ENCODE measurements at places on chromosomes 11 and 22.

DNA sequence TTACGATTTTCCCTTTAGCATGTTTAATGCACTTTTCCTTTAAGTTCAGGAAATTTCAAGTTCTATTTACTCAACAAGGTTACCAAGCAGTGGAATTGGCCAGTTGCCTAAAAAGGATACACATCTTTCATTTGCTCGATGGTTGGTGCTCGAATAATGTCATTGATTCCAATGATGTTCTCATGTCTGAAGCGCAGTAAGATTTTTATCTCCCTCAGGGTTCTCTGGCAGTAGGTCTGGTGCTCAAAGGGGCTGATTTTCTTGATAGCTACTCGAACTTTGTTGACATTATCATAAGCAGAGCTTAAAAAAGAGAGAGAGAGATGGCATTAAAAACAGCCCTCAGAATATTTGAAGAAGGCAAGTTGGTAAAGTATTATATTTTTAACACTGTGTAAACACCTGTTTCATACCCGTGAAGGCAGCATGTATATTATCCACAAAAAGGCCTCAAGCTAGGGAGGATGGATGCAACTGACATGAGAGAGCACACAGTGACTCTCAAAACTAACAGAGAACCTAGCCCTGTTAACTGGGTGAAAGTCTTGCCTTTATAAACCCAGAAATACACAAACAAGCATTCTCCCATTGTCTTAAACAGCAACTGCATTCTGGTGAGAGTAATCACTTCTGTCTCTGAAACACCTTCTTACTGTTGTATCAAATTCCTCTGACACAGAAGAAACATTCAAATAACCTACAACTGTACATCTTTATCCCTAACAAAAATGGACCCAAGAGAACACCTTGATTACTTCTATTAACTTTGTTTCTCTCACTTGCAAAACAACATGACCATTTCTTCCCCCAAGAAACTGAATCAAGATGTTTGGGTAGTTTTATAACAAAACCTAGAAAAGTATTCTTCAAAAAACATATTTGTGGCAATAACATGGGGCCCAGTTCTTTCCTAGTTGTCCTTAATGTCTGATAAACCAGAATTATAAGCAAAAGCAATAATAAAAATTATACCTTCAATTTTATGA is 59.6 kb downstream of the MAPK1 start:
- DNase-seq, result no peak

DNA sequence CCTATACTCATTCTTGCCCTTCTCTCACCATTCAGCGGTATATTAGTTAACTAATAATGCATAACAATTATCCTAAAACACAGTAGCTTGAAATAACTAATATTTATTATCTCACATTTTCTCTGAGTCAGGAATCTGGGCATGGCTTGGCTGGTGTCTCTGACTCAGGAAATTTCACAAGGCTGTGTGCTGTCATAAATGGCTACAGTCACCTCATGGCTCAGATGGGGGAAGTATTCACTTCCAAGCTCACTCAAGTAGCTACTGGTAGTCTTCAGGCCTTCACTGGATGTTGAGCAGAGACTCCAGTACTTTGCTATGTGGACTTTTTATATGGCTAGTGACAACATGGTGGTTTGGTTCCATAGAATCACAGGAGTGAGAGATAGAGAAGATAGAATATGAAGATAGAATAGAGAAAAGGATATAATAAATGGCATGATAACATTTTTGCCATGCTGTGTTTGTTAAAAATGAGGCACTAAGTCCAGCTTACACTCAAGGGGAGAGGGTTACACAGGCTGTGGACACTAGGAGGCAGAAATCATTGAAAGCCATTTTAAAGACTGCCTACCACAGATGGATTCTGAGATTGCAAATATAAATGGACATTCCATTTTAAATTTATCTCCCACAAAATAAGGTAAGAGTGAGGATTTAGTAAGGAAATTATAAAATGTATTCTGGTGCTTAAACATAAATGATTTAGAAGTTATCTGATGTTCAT is 997.8 kb upstream of the CHORDC1 start:
- DNase-seq, result no peak

DNA sequence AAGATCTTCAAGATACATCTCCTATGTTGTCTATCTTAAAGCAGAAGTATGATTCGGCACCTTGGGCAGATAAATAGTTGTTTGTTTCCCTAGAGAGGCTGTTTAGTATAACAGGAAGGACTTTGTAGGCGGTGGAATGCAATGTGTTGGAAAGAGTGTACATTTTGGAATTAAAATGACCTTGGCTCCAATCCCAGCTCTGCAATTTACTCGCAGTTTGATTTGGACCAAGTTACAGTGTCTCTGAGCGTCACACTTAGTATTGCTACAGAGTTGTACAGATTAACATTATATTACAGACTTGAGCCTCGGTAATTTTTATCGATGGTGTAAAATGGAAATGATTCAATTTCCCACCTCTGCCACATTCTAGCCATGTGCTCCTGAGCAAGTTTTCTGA is 265.3 kb downstream of the OPCML start:
- DNase-seq, result no peak

- no peak for DNase-seq
Observed at GRCh38 chr11:37710031-37710430, 1112.0 kb upstream of the RAG2 start.

- DNase-seq, result no peak
Observed at GRCh38 chr22:17569971-17570511, 6.7 kb downstream of the SLC25A18 start.

- DNase-seq, result no peak
Observed at GRCh38 chr11:26014456-26015115, 317.3 kb upstream of the ANO3 start.

DNA sequence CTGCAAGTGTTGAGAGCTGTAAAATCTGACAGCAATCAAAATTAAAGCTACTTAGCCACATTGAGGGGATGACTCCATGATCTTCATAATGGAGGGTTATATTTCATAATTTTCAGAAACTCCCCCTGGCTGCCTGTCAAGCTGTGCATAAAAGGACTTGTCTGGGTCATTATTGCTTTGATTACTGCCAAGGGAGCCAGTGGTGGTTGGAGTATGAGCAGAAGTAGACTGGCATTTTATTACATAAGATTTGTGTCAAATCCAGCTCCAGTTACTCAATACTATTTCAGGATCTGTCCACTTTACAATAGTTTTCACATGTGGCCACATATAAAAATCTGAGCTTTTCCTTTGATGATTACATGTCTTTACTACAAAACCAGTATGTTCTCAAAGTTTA is 108.9 kb upstream of the SLC5A12 start:
- DNase-seq, result no peak

- no peak for DNase-seq
Observed at GRCh38 chr22:23458663-23459541, 121.2 kb downstream of the IGLL1 start.

DNA sequence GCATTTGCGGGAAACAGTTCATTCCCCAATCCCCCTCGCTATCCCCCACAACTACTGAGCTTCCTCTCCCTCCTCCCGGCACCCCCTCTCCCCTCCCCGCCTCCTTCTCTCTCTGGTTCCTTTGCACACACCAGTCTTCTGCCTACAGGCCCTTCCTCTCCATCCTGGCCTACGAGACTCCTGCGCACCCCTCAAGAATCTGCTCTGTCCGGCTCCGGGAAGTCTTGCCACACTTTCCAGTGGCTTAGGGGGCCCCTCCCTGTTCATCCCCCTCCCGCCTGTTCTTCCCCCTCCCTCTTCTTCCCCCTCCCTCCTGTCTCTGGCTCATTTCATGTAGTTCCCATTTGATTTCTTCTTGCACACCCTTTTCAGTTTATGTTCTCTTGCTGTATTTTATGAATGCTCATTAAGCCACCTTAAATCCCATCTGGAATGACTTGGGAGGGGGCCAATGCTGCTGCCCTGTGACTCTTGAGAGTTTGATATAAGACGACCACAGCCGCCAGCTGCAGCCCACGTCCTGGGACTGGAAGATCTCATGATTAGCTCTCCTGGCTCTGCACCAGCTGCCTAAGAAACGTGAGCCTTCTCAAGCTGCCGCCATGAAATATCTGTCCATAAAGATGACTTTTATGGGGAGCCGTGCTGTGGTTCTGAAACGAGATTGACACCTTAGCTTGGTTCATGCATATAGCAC is 50.9 kb downstream of the RPS6KA4 start:
- no peak for DNase-seq

DNA sequence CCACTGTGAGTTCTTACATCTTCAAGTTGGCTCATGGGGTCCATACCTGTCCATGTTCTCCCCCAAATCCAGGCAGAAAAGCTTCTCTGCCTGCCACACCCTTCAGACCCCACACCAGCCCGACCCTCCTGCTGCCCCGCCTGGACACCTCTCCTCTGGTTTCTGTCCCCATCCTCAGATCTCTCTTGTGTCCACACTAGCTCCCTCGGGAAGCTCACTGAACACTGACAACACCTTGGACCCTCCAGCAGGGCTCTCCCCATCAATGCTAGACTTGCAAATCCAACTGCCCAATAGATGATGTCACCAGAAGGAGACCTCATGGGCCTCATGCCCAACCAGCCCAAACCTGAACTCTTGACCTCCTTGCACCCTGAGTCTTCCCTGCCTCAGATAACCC is 2.9 kb downstream of the SCARF2 start:
- no peak for DNase-seq

- peak; percentile 18 for DNase-seq
Observed at GRCh38 chr11:2518111-2518982, 73.5 kb downstream of the KCNQ1 start.

- no peak for DNase-seq
Observed at GRCh38 chr22:49514211-49514610, 313.5 kb downstream of the BRD1 start.

DNA sequence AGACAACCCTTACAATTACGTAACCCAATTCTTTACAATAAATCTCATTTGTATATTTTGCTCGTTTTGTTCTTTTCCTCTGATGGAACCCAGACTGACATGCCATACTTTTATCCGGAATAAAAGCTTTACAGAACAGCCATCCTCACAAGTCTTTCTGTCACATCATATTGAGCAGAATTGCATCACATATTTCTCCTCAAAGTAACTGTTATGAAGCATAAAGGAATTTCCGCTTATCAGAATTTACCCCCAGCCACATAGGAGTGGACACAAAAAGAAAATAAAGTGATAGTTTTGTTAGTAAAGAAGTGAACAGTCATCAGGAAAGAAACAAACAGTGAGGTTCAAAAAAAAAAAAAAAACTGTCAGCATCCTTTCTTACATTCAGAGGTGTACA is 539.5 kb upstream of the LUZP2 start:
- DNase-seq, result no peak

- DNase-seq, result peak; percentile 91
Observed at GRCh38 chr11:34174412-34175041, 69.1 kb downstream of the NAT10 start.

DNA sequence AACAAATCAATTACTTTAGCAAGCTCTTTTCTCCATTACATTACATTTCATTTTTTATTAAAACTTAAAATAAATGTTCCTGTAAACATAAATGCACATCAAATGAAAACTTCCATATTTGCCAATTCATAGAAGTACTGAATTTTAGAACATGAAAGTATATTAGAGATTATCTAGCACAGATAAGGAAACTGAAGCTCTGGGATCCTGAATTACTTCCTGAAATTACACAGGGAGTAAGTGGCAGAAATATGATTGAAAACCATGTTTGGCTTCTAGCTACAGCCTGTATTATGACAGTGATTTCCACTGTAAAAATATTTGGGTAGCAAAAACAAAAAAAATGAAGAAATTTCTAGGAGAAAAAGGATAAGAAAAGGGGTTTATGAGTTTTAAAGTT is 387.3 kb downstream of the NELL1 start:
- DNase-seq, result no peak

GRCh38 chr11:7632211-7632610 is 41.1 kb downstream of the CYB5R2 start:
- DNase-seq, result no peak

DNA sequence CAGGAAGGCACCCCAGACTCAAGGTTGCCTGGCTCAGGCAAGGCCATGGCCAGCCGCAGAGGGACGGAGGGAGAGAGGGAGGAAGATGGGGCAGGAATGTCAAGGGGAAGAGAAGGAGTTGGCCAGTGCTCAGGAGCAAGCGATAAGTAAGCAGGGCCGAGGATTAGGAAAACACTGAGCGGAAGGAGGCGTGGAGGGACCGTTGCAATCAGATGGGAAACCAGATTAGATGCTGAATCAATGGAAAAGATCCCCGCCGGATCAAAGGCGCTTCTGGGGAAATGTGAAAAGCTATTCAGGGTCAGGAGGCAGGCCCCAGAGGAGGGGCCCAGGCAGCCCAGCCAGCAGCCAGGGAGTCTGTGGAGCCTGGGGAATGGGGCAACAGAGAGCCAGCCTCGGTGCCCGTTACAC is 26.6 kb upstream of the MYEOV start:
- DNase-seq, result no peak

DNA sequence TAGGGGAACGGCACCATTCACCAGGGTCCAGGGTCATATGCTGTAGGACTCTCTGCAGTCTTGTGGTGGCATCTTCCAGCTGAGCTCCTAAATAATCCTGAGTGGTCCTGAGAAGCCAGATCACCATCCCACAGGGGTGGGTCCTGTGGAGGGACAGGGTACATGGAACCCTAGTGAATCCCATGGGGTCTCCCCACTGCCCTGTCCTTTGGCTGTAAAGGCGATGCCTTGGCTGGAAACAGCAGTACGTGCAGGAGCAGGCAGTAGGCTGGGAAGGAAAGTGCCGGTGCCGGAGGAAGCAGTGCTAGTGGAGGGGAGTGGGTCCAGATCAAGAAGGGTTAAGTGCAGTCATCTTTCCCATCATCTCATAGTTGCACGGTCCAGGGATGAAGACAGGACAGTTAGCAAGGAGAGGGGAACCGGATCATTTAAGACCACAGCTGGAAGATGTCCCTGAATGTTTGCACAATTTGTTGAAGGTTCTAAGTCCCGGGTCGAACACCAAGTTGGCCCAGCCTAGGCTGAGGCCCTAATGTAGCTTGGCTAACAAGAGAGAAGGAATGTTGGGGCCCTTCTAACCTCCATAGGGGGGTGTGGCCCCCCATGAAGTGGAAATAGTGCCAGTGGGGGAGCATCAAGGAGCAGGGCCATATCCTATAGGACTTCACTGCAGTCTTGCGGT is 18.1 kb downstream of the TSPAN32 start:
- DNase-seq, result no peak

DNA sequence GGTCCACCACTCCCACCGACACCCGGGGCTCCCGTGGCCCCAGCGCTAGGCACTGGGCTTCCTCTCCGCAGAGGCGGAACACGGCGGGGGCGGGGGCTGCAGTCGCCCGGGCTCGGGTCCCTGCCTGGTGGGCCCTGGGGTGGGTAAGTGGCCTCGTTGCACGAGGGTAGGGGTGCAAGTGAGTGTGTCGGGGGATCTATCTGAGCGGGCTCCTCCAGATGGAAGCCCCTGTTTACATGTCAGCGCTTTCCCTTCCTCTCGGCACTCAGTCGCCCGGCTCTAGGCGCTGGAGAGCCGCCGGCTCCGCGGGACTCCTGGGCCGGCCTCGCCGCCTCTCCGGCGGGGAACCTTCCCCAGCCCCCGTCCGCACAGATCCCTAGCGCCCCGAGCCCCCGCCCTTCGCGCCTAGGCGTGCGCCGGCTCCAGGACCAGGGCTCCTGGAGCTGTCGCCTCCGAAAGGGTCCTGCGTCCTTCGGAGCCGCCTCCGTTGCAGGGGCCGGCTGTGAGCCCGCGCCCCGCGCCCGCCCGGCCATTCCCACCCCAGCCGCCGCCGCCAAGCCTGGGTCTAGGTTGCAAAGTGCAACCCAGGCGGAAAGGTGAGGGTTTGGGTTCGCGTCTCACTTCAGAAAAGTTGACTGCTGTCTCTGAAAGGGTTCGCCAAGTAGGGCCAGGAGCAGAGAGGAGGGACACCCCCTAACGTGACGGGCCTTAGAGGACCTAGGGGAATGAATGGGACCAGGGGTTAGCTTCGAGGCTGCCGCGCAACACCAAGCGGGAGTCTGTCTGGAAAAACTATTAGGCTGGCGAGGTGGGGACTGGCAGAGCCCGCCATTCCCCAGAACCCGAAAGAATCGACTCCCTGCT is 978 bp downstream of the FLI1 start:
- DNase-seq, result peak; percentile 61

- no peak for DNase-seq
Observed at GRCh38 chr22:37609240-37610152, 862 bp downstream of the GGA1 start.

Measured in stimulated activated CD8-positive, alpha-beta memory T cell treated with anti-CD3 and anti-CD28 coated beads, Interleukin-4, amount 100 ng/mL, for 48 hours (primary cell).